ENCODE measurements at places on chromosomes 1 and 21.

DNA sequence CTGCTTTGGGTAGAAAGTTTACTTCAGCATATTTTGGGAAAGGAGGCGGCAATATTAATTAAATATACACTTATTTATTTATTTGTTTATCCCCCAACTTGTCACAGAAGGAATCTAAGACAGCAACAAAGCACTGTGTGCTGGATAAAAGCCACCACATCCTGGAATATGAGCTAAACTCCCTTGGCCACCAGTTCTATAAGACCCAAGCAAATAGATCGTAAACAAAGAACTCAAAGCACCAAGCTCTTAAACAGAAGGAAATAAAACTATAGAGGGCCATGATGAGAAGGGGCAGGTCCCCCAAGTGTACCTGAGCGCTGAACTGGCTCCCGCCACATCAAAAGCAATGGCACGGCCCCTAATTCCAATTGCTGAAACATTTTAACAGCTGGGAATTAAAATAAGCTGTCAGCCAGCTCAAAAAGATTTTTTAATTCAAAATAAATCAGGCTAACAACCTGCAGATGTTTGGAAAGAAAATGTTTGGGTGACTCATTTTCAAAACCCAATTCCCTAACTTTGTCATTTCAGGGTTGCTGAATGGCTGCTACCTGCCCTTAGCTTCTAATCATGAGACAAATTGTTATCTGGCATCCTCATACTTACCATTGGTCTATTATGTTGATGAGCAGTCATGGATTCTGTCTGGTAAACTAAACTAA, 127.1 kb downstream of the SLC30A10 start:
- DNase-seq = no peak

DNA sequence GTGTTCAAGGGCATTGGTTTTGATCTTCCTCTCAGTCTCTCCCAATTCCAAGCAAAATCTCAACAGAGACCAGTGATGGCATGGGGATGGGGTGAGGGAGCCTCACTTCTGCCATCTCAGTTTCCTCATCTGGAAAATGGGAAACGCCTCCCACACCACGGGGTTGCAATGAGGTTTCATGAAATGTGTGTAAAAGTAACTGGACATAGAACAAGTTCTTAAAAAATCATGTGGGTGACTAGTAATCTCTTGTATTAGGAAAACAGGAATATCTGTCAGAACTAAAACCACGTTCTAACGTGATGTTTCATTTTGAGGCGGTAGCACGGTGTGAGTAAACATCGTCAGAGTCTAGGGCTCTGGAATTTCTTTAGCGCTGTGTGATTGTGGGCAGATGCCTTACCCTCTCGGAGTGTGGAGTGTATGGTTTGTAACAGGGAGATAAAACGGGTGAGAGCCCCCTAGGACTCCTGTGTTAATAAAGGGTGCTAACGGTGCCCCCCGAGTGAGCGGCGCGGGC, 55.5 kb upstream of the DNAJC6 start:
- DNase-seq = no peak

DNA sequence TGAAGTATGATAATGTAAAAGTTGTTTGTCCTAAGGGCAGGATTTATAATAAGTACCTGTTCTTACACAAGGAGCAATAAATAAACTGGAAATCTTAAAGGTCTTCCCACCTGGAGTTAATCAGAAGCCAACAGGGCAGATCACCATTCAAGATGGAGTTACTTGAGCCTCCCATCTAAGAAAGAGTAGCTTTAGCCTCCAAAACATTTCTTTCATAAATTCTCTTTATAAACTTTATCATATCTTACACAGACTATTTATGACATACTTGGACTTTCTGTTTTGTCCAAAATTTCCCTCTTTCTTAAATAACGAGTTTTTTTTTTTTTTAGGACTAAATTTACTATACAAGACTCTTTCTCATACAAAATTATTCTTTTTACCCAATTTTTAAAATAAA, 18.5 kb downstream of the OR2T1 start:
- no peak for DNase-seq

DNA sequence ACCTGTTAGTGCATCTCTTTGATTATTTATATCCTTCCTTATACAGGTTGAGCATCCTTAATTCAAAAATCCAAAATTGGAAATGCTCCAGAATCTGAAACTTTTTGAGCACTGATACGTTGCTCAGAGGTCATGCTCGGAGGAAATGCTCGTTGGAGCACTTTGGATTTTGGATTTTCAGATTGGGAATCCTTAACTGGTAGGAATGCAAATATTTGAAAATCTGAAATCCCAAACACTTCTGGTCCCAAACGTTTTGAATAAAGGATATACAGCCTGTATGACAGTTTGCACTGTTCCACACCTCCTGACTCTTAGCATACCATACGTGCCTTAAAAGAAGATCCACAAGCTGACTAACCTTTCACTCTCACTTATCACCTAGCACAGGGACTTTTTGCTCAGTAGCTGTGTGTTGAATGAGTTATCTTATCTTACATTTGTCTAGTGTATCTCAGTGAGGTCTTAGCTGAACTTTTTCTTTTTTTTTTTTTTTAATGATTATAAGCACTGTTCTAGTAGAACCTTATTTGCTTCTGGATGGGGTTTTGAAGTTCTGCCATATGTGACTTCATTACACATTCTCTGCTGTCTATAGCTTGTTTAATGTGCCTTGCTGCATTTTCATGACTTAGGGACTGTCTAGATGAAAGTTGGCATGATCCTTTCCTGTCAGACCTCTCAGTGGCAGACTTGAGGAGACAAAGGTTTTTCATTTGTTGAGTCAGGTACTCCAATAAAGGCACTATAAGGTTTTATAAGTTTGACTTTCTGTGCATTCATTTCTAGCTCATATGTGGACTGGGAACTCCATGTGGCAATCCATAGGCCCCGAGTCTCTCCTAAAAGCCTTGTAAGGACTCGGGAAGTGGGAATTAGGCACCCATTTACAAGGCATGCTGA, 21.6 kb downstream of the PTGFRN start:
- no peak for DNase-seq

DNA sequence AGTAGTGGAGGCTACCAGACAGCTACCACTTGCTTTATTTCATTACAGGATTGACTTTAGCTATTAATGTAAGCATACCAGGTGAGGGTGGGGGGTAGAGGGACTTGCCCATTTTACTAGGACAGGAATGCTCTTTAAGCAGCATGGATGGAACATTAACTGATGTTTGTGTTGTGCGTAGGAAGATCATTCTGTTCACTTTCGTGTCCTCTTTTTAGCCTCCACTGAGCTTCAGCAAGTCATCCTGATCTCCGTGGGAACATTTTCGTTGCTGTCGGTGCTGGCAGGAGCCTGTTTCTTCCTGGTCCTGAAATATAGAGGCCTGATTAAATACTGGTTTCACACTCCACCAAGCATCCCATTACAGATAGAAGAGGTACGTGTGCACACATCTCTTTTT, 29.3 kb downstream of the IFNGR2 start:
- no peak for DNase-seq

DNA sequence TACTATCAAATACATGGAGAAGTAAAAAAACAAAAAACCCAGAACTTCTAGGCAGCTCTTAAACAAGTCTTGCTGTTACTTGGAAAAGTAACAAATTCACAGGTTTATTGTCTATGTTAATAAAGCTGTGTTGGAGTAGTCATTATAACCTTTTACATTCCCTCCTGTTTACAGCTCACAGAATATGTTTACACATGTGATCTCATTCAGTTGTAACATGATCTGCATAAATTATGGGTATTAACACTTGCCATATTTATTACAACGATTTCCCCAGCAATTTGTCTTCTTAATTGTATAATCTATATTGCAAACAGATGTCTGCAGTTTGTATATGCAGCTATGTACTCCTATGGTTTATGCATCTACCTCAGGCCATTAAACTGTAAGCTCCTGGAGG, 28.6 kb downstream of the ERG start:
- no peak for DNase-seq

Measured in amygdala (tissue), 56 donors.